ENCODE measurements at places on chromosomes 2 and 18. TPM values are rescaled to one million over a fixed set of nuclear protein-coding genes. Genes with fewer than 3 reads are reported as not detected.

- DNase-seq = peak; percentile 12
Observed at GRCh38 chr2:1538663-1539062, 125.4 kb downstream of the TPO start.

The UCN gene
- not detected for total RNA-seq

- no peak for DNase-seq
Observed at GRCh38 chr2:195945056-195945455, 123.6 kb downstream of the DNAH7 start.

- DNase-seq = peak; percentile 33
Observed at GRCh38 chr2:113220970-113221708, 47.4 kb downstream of the PSD4 start.

DNA sequence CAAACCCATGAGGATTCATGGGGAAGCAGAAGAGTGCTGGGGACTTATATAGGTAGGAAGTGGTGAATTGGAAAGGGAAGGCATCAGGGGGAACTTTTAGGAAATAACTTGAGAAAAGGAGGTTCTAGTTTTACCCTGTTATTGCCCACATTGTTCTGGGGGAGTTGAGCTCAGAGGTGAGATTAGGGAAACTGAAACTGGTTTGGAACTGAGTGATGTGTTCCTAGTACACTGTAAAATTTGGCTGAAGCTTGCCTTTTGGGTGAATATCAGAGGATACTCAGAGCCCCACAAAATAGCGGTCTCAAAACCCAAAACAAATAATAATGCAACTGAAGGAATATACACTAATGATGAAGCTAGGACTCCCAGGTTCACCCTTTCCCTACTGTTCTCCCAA is 39.6 kb upstream of the APOB start:
- DNase-seq = no peak

- DNase-seq = no peak
Observed at GRCh38 chr18:5250603-5251002, 44.9 kb downstream of the ZBTB14 start.

GRCh38 chr2:216539791-216540241 is 41.2 kb downstream of the RPL37A start:
- peak; percentile 92 for DNase-seq

GRCh38 chr2:104844807-104845551 is 8.9 kb upstream of the POU3F3 start:
- no peak for DNase-seq

- no peak for DNase-seq
Observed at GRCh38 chr2:226558418-226558817, 241.2 kb downstream of the IRS1 start.
